ENCODE measurements at places on chromosomes 16 and 17. TPM values are rescaled to one million over a fixed set of nuclear protein-coding genes. Genes with fewer than 3 reads are reported as not detected.
A peak's percentile ranks its signal among the peaks of the same experiment; 100 is the strongest.

- DNase-seq: no peak
Observed at GRCh38 chr17:53462393-53462811, 360.3 kb upstream of the KIF2B start.

CES4A gene
- 8.2 TPM for total RNA-seq

DNA sequence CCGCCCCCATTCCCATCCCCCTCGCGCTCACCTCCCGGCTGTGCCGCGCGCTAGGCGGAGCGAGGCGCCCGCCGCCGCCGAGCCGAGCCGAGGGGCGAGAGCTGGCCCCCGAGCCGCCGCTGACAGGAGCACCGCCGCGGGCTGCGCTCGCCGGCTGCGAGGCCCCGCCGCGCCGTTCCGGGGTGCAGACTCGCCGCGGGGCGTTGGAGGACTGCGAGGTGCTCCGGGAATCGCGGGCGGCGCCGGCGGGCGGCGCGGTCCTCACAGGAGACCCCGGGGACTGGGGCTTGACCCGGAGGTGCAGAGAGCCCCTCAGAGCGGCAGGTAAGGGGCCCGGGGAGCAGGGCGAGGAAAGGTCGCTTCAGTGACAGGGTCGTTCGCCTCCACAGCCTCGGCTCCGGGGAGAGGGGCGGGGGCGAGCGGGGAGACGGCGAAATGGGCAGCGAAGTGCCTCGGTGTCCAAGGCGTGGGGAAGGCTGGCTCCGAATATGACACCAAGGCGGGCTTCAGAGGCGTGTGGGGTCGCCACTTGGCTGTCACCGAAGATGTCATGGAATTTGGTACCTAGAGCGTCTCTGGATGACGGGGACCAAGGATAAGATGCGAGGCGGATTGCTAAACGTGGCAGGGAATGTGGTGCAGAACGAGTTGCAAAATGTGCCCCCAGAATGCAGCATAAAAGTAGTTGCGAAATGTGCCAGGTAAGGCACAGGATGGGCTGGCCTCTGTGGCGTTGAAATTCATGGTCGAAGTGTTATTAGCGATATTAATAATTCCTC, 580 bp downstream of the TANC2 start:
- DNase-seq: no peak

DNA sequence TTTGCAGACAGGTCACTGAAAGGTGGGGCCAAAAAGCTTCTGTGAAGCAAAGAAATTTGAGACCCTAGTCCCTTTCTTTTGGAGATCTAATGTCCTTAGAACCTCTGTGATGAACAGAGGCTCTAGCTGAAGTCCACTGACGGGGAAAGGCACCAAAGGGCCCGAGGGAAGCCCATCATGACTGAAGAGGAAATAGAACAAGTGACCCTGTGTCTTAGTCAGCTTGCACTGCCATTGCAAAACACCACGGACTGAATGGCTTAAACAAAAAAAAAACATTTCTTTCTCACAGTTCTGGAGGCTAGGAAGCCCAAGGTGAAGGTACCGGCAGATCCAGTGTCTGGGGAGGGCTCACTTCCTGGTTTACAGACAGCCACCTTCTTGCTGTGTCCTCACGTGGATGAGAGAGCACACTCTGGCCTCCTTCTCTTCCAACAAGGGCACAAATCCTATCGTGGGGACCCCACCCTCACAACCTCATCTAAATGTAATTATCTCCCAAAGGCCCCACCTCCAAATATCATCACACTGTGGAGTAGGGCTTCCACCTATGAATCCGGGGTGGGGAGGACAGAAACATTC, 24.3 kb upstream of the ASGR2 start:
- DNase-seq: no peak

DNA sequence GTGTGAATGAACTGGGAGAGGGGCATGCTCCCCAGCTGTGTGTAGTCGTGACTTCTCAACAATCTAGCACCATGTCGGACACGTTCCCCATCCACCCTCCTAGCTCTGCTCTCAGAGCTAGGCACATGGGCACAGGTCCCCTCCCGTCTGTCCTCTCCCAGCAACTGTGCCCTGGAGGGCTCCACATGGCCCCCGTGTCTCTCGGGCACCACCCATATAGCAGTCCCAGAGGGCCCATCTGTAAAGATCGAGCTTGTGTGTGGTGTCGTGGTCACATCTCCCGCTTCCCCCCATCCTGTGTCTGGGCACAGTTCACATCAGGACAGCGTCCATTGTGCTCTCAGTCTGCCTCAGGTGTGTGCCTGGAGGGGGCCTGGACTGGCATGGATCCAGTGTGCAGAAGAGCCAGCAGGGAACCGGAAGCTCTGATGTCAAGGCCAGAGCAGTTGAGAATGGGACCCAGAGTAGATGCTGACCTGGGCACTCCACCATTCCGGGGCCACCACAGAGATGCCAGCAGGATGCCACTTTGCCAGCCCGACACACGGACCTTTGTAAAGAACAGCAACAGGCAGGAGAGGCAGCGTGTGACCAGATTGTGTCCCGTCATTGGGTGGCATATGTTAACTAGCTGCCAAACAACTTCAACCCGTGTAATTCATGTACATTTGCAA, 55.7 kb downstream of the MARF1 start:
- no peak for DNase-seq

DNA sequence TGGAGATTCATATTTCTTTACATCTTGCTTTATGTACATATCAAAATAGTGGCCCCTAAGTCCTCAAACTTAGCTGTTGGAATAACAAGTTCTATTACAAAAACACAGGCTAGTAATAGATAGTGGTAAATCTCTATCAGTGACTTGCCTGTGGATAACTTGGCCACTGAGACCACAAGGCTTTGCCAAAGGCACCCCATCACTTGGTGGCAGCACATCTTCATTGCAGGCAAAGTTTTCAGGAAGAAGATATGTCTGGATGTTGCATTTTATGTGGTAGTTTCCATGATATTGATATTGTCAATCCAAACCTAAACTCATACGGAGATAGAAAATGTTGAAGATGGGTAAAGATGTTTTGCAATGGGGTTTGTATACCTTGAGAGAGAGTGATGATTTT, 58.5 kb downstream of the KNOP1 start:
- DNase-seq: no peak

- no peak for DNase-seq
Observed at GRCh38 chr17:43392397-43392796, 6.4 kb upstream of the ARL4D start.

RAB37 gene
- 3.4 TPM for total RNA-seq

DNA sequence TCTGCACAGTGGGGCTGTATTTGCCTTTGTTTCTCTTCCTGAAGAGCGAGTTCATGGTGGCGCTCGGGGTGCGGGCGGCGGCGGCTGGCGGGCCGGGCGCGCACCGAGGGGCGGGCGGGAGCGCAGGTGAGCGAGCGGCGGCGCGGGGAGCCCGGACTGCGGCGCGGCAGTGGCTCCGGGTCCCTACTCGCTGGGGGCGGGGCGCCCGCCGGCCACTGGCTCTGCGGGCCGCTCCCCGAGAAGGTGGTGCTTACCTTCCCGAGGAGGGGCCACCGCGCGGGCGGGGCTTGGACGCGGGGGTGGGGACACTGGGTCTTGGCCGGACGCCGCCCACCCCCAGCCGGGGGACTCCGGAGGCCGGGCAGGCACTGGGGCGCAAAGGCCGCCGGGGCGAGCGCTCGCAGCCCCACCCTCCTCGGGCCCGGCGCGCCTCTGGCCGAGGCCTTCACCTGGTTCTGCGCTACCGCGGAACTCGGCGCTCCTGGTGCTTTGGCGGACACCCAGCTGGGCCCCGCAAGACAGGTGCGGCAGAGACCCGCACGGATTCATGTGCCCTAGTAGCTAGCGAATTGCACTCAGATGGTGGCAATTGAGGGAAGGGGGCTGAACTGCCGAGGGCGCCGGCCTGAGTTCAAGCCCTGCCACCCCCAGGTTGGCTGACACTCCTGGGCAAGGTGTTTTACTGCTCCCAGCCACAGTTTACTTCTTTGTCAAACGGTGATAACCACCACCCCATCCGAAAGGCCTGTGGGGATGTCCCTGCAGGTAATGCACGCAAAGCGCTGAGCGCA, at the start of gene PPL:
TSS of gene PPL (minus strand) at position 158 of the 791 bp plus-strand sequence. CDS start at position 55, 103 bp downstream.
- DNase-seq: peak; percentile 22

DNA sequence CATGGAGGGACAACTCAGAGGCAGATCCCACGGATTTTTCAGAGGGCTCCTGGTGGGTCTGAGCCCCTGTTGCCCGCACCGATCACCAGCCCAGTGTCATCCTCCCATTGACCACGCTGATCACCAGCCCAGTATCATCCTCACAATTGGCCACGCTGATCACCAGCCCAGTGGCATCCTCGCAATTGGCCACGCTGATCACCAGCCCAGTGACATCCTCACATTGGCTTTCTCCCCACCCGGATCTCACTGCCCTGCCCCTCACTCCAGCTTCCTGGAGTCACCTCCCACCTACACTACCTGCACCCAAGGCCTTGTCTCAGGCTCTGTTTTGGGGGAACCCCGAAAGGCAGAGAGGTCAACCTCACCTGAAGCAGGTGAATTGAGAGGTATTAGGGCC, 358.2 kb upstream of the TNRC6C start:
- DNase-seq: no peak

GRCh38 chr17:74957935-74958740, 14.4 kb downstream of the HID1 start:
- DNase-seq: peak; percentile 73

GRCh38 chr17:43658900-43659299, 2.8 kb downstream of the MEOX1 start:
- DNase-seq: no peak

TEKT1 gene
- total RNA-seq: not detected

ANKRD40 gene
- total RNA-seq: 9.2 TPM

GRCh38 chr16:50591800-50592771, 43.9 kb downstream of the NKD1 start:
- no peak for DNase-seq

DNA sequence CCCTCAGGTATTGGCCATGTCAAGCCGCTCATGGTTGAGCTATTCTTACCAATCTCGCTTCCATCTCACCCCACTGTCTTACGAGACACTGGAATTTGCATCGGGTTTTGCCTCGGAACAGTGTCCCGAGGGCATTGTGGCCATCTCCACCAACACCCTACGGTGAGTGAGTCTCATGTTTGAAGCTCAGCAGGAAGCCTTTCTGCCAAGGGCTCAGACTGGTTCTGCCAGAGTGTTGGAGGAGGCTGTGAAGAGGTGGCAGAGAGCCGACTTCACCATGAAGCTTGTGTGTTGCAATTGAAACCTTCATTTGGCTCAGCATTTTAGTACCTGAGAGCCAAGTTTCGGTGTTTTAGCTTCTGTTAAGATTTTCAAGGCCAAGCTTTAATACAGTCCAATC, 38.0 kb downstream of the SF3B3 start:
- no peak for DNase-seq

DNA sequence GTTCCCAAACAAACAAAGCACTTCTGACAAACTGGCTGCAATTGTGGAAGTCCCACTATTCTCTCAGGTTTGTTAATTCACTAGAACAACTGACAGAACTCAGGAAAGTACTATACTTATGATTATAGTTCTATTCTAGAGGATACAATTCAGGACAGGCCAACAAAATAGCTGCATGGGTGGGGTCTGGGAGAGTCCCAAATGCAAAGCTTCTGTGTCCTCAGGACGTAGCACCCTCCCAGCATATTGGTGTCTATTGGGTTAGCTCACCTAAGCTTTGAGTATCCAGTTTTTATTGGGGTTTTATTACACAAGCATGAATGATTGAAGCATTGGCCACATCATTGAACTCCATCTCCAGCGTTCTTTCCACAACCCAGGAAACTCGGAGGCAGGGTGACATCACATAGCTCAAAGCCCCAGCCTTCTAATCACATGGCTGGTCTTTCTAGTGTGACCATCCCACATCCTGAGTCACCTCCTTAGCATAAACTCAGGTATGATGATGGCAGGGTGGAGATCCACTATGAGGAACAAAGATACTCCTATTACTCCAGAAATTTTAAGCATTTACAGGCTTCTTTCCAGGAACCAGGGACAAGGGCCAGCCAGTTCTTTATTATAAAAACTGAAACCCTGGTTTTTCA, 43.9 kb upstream of the CCNF start:
- no peak for DNase-seq

- no peak for DNase-seq
Observed at GRCh38 chr17:27946513-27946912, 53.3 kb upstream of the LYRM9 start.

TK1 gene
- 234 TPM for total RNA-seq

DNA sequence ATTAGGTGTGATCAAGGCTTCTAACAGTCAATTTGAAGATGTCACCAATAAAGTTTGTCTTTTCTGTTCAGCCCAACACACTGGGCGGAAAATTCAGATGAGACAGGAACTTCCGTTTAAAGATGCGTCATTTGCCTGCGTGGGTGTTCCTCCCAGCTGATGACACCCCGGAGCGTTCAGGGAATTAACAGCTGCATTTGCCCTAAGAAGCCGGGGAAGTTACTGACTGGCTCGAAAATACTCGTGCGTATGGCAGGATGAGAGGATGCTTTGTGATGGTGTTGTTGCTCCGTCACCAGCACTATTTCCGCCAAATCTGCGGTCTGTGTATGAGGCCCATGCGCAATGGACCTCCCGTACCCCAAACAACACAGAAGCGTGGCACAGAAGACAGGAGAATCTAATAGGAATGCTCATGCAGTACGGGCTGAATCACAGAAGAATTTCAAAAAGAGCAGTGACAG, 11.9 kb upstream of the PVALEF start:
- DNase-seq: no peak

TP53TG3F gene
- not detected for total RNA-seq

CCL13 gene
- not detected for total RNA-seq

DNA sequence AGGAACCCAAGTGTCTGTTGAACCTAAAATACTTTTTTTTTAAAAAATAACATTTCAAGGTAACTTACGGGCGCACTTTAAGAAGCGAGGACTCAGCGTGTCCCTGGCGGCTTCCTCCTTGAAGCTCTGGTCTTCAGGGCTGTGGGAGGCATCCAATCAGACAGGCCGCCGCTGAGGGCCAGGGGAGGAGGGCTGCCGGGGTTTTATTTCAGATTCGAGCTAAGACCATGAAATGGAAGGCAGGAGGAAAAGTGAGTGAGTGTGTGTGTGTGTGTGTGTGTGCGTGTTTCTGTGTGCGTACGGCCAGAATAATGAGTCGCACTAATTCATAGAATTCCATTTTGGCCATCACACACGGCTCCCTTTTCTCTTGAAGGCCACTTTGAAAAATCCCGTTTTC, 41.1 kb downstream of the C16orf78 start:
- DNase-seq: no peak

GRCh38 chr16:29111421-29111820, 126.6 kb downstream of the LAT start:
- no peak for DNase-seq

Measured in activated naive CD4-positive, alpha-beta T cell treated with anti-CD3 and anti-CD28 coated beads, Interleukin-2, amount 50 U/mL, for 72 hours (primary cell).